ENCODE measurements at places on chromosomes 6 and 20.

GRCh38 chr20:59340201-59340885, 39.9 kb downstream of the EDN3 start:
- no peak for DNase-seq

- DNase-seq = no peak
These were observed 45.5 kb upstream of the SRF start for GRCh38 chr6:43125555-43125954.

DNA sequence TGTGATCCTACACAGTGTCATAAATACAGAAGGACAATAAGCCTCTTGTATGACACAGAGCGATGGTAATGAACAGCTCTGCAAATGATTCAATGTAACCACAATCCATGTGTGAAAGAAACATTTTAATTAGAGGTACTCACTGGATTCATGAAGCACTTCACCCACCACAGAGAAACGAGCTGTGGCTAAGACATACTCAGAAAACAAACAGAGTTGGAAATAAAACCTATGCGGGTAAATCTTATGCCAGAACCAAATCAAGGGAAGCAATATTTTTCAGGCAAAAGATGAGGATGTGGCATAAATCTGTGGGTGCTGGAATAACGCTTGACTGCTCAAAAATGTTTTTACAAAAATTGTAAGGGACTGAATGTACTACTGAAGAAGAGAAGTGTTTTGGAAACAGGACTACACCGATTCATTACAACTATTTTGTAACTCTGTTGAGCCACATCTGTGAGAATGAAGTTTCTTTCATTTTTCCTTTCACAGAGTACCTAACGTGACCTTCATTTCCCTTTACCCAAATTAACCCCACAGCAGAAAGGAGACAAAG, 112.1 kb downstream of the WDR27 start:
- no peak for DNase-seq

DNA sequence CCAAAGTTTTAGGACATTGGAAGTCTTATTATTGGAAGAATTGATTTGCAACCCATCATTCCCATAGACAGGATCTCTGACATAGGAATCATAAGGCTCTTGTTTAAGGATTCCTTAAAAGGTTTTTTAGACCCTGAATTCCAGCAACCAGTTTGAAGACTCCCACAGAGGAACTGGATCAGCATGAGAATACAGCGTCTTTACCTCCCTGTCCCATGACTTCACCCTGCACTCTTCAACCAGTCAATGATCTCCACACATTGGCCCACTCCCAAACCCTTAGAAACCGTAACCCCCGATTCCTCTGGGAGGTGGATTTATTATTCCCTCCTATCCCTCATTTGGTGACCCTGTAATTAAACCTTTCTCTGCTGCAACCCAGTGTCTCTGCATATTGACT, 150.7 kb upstream of the PLCB4 start:
- DNase-seq = no peak

- DNase-seq = no peak
These were observed 78.6 kb upstream of the INSM1 start for GRCh38 chr20:20289331-20289730.

DNA sequence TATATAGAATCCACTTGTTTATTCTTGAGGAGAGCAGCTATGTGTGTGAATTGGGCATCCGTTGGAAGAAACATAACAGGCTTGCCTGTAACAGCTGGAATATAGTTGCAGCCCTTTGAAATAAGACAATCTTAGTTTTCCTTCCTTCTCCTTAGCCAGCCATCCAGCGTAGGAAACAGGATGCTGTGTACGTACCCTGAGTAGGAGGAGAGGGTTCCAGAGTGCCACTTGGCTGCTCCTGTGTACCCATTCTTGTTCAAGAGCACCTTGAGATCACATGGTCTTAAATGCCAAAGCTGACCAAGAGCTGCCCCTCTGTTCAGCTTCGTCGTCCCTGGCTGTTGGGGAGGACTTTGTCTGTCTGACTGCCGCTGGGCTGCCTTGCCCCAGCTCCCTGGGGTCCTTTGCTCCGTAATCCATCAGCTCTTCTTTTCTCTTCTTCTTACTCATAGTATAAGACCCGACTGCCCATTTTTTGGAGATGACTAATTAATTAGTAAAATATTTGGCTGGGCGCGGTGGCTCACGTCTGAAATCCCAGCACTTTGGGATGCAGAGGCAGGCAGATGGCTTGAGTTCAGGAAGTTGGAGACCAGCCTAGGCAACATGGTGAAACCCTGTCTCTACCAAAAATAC, 49.0 kb downstream of the RREB1 start:
- DNase-seq = no peak

DNA sequence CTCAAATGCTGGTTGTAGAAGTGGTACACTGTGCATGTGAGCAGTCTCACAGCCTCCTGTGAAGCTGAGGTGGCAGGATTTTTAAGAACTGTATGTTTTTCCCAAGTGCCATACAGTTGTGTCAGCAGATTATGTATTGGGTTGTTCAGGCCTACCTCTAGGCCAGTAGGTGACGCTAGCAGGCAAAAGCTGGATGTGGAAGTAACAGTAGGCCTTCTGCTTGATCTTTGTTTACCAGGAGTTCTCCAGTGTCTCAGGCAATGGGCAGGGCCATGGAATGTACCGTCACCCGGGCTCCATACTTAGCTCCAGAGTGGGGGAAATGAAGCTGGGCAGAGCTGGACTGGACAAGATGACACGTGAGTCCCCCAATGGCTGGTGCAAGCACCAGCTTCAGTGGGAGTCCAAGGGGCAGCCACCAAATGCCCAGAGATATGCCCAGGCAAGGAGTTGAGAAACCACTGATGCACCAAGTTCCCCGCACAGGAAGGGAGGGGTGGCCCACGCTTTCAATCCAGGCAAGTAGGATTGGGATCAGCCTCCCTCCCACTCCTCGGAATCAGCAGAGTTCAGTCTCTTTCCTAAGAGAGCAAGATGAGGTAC, 289.7 kb downstream of the HTR1B start:
- DNase-seq = no peak

GRCh38 chr6:162971356-162971755, 243.6 kb downstream of the PACRG start:
- no peak for DNase-seq

- no peak for DNase-seq
These were observed 78.7 kb upstream of the PRSS16 start for GRCh38 chr6:27168586-27169443.

DNA sequence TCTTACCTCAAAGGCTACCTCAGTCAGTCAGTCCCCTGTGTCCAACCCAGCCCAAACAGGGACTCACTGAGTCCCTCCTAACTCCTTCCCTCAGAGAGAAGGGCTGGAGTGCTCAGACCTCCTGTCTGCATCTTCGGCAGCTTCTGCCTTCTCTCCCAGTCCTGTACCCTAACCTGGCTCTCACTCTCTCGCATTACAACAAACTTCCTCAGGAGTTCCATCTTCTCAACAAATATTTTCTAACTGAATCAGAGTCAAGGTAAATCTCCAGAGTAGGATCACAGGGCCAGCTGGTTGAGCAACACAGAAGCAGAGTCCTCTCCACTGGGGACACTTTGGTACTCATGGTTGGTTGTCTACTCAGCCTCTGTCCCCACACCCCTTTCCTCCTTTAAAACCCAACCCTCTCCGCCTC, 92.3 kb downstream of the MRPL14 start:
- DNase-seq = no peak

DNA sequence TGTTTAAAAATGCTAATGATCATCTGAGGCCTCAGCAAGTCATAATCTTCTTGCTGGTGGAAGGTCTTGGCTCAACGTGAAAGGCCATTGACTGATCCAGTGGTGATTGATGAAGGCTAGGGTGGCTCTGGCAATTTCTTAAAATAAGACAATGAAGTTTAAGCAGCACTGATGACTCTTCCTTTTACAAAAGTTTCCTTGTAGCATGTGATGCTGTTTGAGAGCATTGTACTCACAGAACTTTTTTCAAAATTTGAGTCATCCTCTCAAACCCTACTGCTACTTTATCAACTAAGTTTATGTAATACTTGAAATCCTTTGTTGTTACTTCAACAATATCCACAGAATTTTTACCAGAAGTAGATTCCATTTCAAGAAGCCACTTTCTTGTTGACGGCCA, 382.3 kb downstream of the ESR1 start:
- DNase-seq = no peak

DNA sequence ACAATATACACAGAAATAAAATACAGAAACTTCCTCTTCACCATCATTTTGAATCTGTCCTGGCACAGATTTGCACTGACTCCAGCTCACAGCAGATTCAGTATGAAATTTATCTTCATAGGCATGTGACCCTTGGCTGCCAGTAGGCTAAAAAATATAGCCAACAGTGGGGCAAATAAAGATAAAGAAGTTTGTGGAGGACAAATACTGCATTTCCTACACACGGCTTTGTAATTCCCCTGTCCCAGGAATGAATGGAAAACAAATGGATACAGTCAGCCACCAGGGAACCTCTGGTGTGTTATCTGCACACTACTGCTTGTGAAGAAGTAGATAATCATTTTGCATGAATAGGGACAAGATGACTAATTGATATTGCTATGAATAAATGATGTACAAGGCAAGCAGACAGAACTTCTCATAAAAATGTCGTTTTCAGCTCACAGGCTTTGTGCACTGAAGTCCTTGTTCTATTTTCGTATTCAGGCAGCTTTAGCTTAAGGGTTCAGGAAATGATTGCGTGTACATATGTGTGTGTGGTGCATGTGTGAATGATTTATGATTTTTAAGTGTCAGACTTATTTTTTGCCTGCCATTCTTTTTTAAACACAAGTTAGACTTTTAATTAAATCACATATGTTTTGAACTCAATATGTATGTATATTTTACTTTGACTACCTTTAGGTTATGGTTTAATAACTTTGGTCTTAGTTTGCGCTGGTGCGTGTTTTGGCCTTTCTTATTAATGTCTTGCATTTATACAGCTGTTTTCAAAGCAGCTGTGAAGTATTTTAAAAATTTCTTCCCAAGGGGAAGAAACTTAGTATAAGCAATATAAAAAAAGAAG, 543.8 kb upstream of the JAG1 start:
- no peak for DNase-seq

DNA sequence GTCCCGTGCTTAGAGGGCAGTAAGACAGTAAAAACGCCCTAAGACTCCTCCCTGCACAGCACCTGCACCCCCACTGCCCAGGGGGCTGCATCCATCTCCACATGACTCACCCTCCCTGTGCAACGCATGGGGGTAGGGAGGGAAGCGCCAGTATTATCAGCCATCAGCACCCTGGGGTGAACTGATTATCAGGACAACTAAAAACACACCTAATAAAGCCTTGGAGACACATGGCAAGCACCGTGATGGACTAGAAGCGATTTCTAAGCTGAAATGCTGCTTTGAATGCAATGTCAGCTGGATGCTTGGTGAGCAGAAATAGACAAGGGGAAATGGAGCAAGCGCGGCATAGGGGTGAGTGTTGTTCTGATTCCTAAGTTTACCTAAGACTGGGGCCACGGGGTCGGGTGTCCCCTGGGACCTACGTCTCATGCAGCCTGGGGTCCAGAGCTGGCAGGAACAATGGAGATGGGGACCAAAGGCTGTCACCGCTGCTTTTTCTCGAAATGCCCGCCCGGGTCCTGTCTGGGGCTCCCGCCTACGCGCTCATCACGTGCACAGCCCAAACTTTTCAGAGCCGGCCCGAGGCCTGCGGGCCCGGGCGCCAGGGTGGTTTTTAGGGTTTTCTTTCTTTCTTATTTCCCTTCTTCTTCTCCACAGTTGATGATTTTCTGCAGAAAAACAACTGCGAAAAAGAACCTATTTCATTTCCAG, 702 bp upstream of the TNFAIP3 start:
- DNase-seq = no peak

GRCh38 chr20:35312318-35312717, 20.1 kb upstream of the FAM83C start:
- no peak for DNase-seq

GRCh38 chr20:63497946-63498935, 642 bp downstream of the EEF1A2 start:
- DNase-seq = no peak

DNA sequence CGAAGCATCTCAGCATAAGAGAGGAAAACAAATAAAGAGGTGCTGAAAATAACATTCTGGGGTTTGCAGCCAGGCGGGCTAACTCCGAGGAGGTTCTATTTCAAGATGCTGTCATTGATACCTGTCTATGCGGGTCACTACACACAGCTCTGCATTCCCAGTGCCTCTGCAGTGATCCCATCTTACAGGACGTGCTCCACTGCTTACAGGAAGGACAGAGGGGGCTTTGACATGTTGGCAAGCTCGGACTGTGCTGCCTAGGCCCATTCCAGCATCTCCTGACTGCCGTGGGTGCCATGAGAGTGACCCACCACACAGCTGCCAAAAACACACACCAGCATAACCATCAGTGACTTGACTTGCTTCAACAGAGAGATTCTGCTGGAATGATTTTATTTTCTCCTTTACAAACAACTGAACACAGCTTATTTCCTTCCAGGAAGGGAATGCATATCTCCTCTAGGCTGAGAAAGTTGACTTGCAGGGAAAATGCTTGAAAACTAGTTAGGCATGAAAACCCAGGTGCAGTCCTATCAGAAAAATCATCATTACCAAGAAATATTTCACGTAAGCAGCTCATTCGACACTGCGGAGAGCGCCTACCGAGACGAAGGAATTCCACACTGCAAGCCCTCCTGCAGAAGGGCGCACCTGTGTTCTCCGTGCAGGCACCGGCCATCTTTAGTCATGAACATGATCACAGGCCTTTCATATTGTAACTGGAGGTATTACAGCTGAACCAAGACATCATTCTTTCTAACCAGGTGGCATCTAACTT, 62.5 kb downstream of the RAMACL start:
- no peak for DNase-seq

DNA sequence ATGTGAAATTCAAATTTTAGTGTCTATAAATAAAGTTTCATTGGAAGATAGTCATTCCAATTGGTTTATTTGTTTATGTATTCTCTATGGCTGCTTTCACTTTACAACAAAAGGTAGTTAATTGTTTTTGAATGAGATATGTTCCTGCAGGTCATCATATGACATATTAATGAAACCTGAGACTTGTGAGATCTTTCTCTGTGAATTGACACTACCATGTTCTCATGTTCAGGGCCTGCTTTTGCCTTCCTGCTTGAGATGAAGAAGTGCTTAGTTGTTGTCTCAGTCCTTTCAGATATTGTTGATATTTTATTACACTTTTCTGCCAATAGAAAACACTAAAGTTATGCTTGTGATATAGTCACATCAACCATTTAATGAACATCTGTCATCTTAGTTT, 132.5 kb downstream of the UTRN start:
- DNase-seq = no peak

- no peak for DNase-seq
These were observed 883 bp upstream of the DBNDD2 start for GRCh38 chr20:45407067-45407745.

GRCh38 chr6:158170656-158171081, 2.5 kb downstream of the GTF2H5 start:
- no peak for DNase-seq

All from stimulated activated CD8-positive, alpha-beta memory T cell treated with anti-CD3 and anti-CD28 coated beads, Interleukin-12 subunit alpha, Interleukin-12 subunit beta, amount 100 ng/mL, for 1 hour (primary cell).